Cerebellar nuclear complex (tissue), 1 donor: ENCODE measurements at places on chromosomes 1 and 21.

GRCh38 chr1:54764922-54765561, 719 bp upstream of the PARS2 start:
- no peak for DNase-seq

DNA sequence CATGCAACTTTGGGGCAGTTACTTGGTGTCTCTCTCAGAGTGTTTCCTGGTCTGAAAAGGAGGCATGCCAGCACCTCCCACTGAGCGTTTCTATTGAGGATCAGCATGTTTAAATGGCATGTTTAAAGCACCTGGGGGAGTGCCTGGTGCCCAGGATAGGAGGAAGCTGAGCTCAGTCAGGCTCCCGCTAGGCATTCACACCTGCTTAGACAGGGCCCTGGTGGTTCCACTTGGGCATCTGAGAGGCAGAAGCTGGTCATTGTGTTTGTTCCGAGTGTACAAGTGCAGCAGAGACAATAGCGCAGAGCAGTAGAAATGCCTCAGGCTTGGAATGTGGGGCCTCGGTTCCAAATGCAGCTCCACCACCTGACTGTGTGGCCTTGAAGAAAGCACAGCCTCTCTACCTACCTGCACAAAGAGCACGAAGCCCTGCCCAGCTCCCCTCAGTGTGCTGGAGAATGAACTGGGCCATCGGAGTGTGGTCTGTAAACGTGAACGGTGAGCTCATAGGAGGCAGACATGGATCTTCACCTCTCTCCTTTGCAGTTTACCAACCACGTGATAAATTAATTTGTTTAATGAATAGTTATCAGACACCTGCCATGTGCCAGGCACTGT, 20.3 kb upstream of the TMEM222 start:
- DNase-seq, result no peak

DNA sequence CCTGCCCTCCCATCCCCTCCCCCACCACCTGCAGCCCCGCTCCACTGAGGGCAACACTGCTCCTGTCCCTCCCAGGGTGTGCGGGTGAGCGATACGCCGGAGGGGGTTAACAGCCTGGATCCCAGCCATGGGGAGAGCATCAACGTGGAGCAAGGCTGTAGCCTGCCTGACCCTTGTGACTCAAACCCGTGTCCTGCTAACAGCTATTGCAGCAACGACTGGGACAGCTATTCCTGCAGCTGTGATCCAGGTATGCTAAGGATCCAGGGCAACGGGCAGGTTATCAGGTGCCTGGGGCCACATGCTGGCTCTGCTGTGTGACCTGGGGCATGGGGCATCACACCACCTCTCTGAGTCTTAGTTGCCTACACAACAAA, 15.0 kb downstream of the CELSR2 start:
- no peak for DNase-seq

- no peak for DNase-seq
Measured at GRCh38 chr1:89932598-89933364, 62.1 kb upstream of the ZNF326 start.

DNA sequence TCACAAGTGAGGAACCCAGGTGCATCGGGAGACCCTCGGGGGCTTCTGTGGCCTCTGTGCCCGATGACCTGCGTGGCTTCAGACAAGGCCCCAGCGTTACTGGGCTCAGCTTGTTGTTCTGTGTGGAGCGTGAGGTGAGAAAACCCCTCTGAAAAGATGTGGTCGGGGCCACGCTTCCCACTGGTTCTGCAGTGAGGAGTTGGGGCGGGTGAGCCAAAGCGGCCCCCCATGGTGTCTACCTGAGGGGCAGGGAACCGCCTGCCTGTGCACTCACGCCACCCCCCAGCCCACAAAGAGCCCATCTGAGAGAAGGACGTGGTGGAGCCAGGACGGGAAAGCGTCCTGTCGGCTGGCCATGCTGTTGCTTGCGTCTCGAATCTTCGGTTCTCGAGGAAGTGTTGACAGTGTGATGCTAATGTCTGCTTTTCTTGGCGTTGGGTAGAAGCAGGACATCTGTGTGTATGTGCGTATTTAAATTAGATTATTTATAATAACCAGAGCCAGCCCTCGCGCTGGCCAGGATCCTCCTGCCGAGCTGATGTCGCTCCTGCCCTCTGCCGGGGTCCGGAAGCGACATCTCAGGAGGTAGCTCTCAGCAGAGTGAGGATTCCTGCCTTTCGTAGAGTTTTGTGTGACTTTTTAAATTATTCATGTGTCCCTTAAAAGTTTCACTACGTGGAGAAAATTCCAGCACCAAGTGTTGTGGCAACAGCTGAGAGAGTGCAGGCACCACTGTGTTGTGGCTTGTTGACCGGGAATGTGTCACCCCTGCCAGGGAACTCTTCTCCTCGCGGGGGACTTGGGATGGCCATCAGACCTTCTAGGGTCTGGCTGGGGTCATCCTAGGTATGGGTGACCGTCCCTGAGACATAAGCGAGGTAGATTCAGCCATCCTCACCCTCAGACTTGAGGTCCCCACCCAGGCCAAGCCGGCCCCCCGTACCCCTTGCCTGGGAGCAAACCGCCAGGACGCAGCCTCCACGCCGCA, 15.3 kb downstream of the TMEM201 start:
- DNase-seq, result no peak
